ENCODE measurements at places on chromosomes 1 and 21. TPM values are rescaled to one million over a fixed set of nuclear protein-coding genes. Genes with fewer than 3 reads are reported as not detected.

DNA sequence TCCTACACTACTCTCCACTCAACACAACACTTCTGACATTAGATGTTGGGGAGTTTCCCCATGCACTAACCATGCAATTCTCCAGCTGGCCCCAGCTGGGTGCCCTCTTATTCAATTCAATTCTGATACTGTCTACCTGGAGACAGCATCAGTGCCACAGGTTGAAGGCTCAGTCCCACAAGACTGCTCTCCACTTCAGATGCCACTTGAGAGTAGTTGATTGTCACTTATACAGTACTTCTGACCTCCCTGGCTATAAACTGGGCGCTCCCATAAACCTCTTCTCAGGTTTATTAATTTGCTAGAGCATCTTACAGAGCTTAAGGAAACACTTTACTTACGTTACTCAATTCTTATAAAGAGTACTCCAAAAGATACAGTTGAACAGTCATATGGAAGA, 442.3 kb downstream of the LRRIQ3 start:
- DNase-seq, result no peak

- DNase-seq, result peak; percentile 80
These were observed 63.3 kb upstream of the ZC3H11B start for GRCh38 chr1:219676012-219676765.

GRCh38 chr1:15160626-15161025, 7.1 kb downstream of the TMEM51 start:
- DNase-seq, result no peak

Gene STUM
- total RNA-seq, result 0.98 TPM

Gene SYT6
- not detected for total RNA-seq

Gene FLG2
- total RNA-seq, result not detected

DNA sequence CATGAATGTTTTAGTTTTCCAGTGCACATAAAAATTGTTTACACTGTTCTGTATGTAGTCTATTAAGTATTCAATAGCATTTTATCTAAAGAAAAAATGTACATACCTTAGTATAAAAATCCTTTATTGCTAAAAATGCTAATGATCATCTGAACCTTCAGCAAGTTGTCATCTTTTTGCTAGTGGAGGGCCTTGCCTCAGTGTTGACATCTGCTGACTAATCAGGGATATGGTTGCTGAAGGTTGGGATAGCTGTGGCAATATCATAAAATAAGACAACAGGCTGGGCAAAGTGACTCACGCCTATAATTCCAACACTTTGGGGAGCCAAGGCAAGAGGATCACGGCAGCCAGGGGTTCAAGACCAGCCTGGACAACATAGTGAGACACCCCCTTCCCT, 9.0 kb downstream of the DYNLT5 start:
- DNase-seq, result peak; percentile 25

Gene FAM110D
- not detected for total RNA-seq

- no peak for DNase-seq
These were observed 6.3 kb downstream of the TSNAX start for GRCh38 chr1:231534703-231535159.
